ENCODE measurements at places on chromosomes 2 and 18. TPM values are rescaled to one million over a fixed set of nuclear protein-coding genes. Genes with fewer than 3 reads are reported as not detected.

PJVK gene
- 5.6 TPM for total RNA-seq

- no peak for ATAC-seq
Measured at GRCh38 chr2:186584053-186584452, 5.8 kb upstream of the ITGAV start.

SLC4A3 gene
- total RNA-seq, result 8.3 TPM

CHRND gene
- 0.18 TPM for total RNA-seq

GRCh38 chr18:74709452-74709851 is 111.8 kb downstream of the ZNF407 start:
- ATAC-seq, result no peak

GRCh38 chr2:138787053-138787666 is 7.0 kb upstream of the NXPH2 start:
- ATAC-seq, result peak; percentile 46

GKN1 gene
- total RNA-seq, result not detected

- peak; percentile 65 for ATAC-seq
Measured at GRCh38 chr2:88669482-88670214, 21.8 kb upstream of the RPIA start.

DNA sequence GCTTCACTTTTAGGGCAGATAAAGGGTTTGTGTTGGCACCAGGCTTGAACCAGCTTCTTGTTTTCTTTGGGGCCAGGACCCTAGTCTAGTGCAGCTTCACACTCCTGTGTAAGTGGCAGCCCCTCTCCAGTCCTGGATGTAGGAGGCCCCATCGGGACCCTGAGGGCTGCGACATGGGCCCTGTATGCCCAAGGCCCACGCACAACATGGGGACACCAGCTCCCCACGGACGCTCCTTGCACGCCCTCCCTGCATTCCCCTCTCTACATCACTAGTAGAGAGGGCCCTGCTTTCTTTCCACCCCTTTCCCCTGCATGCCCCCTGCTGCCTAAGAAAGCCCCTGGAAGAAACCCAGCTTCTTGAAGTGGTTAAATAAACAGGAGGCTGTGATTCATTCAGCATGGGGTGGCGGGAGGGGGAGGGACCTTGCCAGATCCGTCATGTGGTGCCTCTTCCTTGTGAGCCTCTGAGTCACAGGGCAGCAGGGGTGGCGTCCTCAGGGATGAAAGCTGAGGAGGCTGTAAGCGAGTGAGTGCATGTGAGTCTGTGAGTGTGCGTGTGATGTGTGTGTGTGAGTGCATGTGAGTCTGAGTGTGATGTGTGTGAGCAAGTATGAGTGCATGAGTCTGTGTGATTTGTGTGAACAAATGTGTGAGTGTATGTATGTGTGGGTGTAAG is 42.5 kb downstream of the COPS8 start:
- ATAC-seq, result peak; percentile 97

SCLY gene
- 10.3 TPM for total RNA-seq

OR6B2 gene
- 0.33 TPM for total RNA-seq

- no peak for ATAC-seq
Measured at GRCh38 chr2:502831-503230, 174.4 kb downstream of the TMEM18 start.

DNA sequence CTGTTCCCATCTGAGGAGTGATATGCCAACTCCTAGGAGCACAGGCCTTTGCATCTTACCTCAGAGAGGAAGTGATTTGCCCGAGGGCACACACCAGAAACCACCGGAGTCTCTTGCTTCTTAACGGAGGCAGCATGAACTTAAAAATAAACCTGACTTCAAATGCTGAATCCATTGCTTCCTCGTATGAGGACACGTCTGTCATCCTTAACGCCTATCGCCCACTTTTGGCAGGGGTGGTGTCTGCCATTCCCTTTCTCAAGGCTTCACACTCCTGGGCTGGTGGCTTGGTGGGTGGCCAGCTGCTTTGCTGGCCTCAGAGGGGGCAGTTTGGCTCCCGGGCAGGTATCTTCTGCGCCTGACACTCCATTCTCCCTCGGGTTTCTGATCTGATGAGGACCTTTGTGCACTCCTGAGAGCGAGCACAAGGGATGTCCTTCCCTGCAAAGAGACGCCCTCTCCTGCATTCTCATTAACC is 1.1 kb upstream of the PREB start:
- ATAC-seq, result no peak

FAM98A gene
- total RNA-seq, result 29.0 TPM
